Activated T-helper 1 cell treated with anti-CD3 and anti-CD28 coated beads, Interleukin-2, amount 50 U/mL, for 16 hours (primary cell): ENCODE measurements at places on chromosomes 12 and 14.

GRCh38 chr14:57492859-57493258, 798 bp downstream of the CCDC198 start:
- no peak for DNase-seq

DNA sequence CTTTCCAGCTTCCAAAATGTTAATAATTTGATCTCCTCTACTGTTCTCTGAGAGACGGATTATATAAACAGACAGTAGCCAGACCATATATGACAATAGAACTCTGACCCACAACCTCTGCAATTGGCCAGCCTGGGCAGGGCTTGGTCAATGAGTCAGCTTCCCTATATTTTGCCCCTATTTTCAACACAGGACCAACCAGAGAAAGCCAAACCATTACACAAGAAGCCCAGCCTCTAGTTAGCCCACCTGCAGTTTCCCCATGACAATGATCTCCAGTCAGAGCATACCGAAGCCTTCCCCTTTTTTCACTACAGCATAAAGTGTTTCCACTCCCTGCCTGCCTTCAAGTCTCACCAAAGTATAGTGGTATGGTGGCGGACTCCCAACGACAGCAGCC, 7.6 kb upstream of the EXD2 start:
- no peak for DNase-seq

DNA sequence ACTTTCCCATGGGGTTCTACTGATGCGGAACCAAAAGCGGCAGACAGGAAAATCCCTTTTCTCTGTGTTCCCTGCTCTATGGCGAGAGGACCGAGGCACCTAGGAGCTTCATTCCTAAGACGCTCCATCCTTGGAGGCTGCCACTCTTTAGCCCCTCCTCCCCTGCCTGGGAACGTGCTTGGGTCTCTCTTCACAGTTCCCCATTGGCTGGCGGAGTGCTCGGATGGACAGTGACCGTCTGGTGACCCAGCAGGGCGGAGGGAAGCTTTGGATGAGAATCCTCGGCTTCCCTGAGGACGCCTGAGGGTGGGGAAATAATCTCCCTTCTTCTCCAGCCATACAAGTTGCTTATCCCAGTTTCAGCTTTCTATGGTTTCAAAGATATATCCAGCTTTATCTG, 37.3 kb downstream of the KCNA5 start:
- no peak for DNase-seq

DNA sequence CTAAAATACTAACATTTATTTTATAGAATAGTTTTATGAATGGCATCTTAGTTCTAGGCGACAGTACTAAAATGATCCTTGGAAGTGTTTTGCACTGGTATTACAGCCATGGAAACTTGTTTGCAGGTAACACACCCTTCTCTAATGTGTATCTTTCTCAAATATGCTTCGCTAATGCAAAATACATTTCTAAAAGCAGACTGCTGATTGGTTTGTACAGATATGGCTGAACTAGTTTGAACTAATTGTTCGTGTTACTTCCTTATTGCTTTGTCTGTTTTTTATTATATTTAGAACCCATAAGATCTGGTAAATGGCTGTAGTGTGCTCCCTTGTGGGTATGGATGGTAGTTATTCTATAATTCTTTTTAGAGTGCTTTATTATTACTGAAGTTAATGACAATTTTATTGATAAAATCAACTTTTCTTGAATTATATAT, 53.0 kb downstream of the ATF7IP start:
- DNase-seq: no peak

GRCh38 chr14:69822456-69822855, 25.4 kb upstream of the SLC10A1 start:
- no peak for DNase-seq

- no peak for DNase-seq
Observed at GRCh38 chr12:16297521-16297920, 20.0 kb upstream of the SLC15A5 start.

DNA sequence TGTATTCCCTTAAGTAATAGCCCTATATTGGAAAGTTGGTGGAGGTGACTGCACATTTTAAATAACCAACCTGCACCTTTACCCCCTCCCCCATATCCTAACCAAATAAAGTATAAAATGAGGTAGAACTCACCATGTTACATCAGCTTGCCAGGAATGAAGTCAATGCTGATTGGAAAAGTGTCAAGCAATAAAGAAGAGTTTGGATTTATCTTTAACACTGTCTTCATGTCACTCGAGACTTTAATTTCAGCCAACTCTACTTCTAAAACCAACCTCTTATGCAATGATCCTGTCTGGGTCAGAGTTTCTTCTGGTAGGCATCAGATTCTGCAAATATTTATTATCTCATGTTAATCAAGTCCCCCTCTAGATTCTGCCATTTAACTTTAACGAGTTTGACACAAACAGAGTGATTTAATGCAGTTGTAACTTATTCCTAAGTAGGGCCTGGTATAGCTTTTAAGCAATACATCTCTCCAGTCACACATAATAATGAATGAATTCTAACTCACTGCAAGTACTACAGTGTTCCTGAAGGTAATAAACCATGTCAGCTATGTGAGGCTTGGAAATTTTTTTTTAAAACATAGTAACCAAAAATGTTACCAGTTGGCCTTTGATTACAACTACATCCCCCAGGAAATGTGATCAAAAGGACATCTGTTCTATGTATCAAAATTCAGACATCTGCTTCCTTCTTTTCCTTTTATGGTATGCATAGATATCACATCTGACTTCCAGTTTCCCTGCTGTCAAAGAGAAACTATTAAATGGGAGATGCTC, 98.7 kb downstream of the ERGIC2 start:
- no peak for DNase-seq

DNA sequence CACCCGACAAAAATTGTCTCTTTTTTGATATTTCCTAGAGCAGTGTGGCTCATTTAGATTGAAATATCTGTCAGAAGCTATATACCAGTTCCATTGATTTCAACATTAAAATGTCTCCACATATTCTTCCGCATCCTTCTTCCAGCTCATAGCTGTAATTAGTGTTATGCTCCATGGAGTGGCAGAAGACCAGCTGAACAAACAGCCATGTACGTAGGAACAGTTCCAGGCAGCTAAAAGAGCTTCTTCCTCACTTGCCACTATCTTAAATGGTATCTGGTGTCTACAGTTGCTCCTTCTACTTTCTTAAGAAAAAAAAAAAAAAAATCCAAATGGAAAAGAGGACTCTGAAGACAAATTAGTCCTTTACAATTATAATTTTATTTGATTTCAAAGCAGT, 848.0 kb downstream of the DIO2 start:
- no peak for DNase-seq

- no peak for DNase-seq
Observed at GRCh38 chr14:45089813-45090212, 5.9 kb downstream of the PRPF39 start.

DNA sequence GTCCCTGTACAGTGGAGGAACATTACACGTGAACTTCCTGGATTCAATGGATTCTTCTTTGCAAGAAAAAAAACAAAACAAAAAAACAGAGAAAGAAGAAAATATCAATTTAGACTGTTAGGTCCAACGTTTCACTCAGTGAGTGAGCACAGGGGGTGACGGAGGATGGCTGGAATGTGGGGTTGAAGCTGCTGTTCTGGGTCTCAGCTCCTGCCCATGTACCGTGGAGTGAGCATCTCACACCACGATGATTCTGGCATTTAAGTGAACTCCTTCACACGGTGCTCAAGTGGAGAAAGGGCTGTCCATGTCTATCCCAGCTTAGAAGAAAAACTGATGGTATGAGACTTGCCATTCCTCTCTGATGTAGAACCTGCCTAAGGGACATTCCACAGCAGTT, 23.2 kb downstream of the CCND2 start:
- DNase-seq: no peak

GRCh38 chr12:43776498-43776897, 17.7 kb downstream of the IRAK4 start:
- DNase-seq: no peak

GRCh38 chr12:51898506-51898905, 8.8 kb upstream of the ACVRL1 start:
- DNase-seq: no peak

GRCh38 chr14:22841769-22842168, 5.4 kb downstream of the MMP14 start:
- DNase-seq: no peak

- no peak for DNase-seq
Observed at GRCh38 chr14:44135972-44136371, 371.1 kb downstream of the FSCB start.

DNA sequence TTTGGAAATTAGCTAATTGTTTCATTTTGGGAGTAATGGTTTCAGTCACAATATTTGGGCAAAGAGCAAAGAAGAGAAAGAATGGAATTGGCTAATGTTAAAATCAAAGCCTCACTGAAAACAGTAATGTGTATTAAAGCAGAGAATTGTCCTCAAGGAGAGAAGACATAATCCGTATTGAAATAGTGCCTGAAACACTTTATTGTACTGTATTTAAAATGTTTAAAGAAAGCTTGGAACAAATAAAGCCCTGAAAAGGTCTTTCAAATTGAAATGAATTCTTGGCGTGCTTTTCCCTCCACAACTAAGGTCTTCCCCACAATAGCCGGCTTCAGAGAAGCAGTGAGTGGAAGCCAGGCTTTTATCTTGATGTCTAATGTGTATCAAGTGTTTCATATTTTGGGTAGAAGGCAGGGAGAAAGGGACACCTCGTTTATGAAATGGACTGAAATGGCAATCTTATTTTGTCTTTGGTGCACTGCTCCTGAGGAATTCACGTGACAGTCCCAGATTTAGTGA, 212.9 kb upstream of the CRY1 start:
- DNase-seq: no peak

- no peak for DNase-seq
Observed at GRCh38 chr12:98439471-98439951, 75.9 kb upstream of the TMPO start.

DNA sequence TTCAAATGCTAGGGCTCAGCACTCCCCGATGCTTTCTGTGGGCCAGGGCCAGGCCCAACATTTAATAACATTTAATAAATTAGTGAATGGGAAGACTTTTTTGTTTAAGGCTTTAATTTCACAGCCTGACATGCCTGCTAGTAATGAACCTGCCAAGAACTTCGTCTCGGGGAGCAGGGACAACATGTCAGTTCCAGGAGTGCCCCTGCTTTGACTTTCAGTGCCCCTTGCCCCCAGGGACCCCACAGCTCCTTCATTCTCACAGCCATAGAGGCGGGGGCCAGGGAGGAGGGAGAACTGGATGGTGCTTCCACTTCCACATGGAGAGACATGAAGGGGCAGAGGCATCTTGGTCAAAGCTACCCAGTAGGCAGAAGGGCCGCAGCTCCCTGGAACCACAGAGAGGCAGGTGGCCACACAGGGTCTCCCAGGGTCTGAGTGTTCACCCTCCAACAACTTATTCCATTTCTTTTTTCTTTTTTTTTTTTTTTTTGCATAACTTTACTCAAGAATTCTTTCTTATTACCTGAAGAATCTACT, 66.0 kb upstream of the DDX11 start:
- DNase-seq: no peak

GRCh38 chr12:27864521-27864920, 84.5 kb upstream of the MANSC4 start:
- DNase-seq: no peak

DNA sequence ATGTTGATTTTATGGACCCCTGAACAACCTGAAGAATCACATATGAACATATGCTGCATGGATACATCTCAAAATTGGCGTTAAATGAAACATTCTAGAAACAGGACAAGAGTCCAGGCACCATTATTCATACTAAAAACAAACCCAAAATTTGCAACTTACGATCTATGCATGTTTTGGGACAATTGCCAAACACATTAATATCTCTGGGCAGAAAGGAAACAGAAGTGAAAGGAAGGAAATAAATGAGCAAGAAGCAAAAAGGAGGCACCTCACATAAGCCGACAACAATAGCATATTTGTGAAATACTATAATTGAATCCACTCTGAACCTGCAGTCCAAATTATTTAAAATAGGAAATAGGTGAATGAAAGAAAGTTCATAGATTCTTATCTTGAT, 1505.3 kb downstream of the AACS start:
- no peak for DNase-seq

- DNase-seq: no peak
Observed at GRCh38 chr12:132071830-132072384, 72.2 kb downstream of the DDX51 start.

DNA sequence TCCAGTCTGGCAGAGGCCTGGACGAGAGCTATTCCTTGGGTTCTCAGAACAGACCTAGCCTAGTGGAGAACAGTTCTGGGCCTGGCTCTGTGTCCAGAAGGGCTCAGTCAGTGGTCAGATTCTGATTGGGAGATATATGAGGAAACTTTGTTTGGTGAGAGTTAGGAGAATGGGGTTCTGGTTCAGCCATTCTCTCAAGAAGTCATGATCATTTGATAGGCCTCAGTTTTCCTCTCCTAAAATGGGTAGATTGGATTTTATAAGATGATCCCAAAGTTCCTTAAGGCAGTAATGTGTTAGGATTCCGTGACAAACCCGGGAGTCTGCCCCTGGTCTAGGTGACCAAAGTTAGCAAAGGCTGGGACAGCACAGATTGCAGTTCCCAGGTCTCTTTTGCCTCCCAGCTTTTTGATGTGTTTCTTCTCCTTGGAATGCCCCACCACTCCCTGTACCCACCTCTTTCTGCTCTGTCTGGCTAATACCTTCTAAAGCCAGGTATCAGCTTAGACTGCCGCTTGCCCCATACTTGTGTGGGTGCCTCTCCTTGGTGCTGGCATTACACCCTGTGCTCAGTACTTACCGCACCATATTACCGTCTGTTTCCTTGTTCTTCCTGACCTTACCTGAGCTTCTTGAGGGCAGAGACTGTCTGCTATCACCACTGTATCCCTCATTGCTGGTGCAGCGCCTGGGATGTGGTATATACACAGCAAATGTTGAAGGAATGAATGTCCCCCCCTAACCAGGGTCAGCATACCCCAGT, 25.5 kb downstream of the SUSD6 start:
- DNase-seq: no peak

- DNase-seq: no peak
Observed at GRCh38 chr14:69315301-69315700, 55.3 kb downstream of the GALNT16 start.

DNA sequence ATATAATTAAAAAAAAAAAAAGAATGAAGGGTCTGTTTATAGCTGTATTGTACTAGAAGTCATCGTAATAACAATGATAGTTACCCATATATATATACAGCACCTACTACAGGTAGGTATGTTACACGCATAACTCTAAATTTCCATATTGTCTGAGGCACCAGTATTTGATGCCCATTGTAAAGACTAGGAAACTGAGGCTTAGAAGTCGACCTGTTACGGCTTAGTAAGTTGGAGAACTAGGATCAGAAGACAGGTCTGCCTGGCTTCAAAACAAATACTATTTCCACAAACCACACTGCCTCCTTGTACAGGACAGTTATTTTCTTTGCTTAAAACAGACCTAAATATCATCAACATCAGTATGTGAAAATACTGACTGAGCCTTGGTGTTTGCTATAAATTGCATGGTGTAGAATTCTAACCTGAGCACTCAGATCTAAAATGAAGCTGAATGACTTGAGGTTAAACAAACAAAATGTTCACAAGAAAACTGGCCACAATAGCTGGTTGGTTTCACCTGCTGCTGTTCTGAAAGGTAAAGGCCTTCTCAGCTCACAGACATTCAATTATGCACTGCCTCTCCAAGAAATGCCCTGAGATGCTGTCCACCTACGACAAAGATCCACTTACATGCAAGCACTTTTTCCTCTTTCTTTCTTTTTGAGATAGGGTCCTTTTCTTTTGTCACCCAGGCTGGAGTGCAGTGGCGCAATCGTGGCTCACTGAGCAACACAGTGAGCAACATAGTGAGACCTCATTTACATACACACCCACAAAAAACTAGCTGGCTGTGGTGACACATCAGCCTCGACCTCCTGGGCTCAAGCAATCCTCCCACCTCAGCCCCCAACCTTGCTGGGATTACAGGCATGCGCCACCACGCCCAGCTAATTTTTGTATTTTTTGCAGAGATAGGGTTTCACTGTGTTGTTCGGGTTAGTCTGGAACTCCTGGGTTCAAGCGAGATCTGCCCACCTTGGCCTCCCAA, 35.7 kb downstream of the SSH1 start:
- no peak for DNase-seq
